Occipital lobe (tissue), 3 donors: ENCODE measurements at places on chromosomes 7 and 10.

GRCh38 chr10:61001731-61002122, 57.7 kb upstream of the RHOBTB1 start:
- DNase-seq, result no peak

DNA sequence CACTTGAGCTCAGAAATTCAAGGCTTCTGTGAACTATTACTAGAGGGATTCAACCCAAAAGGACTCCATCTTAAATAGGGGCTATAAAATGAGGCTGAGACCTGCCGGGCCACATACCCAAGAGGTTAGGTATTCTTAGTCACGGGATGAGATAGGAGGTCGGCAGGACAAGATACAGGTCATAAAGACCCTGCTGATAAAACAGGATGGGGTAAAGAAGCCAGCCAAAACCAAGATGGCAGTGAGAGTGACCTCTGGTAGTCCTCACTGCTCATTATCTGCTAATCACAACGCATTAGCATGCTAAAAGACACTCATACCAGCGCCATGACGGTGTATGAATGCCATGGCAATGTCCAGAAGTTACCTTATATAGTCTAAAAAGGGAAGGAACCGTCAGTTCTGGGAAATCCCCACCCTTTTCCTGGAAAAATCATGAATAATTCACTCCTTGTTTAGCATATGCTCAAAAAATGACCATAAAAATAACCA, 101.2 kb upstream of the TRIM24 start:
- DNase-seq, result no peak

GRCh38 chr7:129122751-129123509, 21.6 kb upstream of the TSPAN33 start:
- no peak for DNase-seq

GRCh38 chr10:33706191-33706590, 371.7 kb upstream of the NRP1 start:
- DNase-seq, result no peak

- no peak for DNase-seq
These were observed 847 bp upstream of the SCIN start for GRCh38 chr7:12569673-12570072.

DNA sequence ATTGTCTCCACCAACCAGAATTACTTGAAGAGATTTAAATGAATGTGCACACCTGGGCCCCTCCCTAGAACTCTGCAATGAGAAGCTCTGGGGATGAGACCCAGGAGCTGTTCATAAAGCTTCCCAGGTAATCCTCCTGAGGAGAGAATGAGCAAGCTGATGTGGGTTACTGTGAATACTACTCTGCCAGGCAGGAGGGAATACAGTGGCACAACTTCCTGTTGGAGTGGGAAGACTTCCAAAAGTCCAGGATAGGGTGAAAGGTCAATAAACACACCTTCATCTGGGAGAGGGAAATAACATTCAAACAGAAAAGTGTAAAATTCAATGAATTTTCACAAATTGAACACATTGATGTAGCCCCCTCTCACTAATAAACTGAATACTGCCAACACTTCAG, 351.4 kb downstream of the ABCA13 start:
- DNase-seq, result no peak

DNA sequence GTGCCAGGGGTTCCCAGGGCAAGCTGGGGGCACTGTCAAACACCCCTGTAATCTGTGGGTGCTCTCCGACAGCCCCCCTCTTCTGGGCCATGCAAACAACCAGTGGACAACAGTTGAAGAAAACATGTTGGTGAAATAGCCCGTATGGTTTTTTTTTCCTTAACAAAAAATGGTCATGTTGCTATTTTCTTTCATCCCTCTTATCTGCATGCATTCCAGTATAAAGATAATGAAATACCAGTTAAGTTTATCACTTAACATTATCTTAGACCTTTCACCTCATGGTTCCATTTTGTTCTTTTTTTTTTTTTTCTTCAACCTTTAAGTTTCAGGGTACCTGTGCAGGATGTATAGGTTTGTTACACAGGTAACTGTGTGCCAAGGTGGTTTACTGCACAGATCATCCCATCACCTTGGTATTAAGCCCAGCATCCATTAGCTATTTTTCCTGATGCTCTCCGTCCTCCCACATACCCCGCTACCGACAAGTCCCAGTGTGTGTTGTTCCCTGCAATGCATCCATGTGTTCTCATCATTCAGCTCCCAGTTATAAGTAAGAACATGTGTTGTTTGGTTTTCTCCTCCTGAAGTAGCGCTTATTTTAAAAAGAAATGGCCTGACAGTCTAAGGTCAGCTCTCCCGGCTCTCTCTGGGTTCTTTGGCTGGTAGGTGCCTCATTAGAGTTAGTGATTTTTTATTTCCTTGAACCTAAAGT, 110.1 kb downstream of the NRP1 start:
- no peak for DNase-seq

- DNase-seq, result no peak
These were observed 69.6 kb upstream of the CAPZA2 start for GRCh38 chr7:116792813-116793212.

GRCh38 chr10:13865758-13866491, 279.2 kb downstream of the PRPF18 start:
- DNase-seq, result no peak

DNA sequence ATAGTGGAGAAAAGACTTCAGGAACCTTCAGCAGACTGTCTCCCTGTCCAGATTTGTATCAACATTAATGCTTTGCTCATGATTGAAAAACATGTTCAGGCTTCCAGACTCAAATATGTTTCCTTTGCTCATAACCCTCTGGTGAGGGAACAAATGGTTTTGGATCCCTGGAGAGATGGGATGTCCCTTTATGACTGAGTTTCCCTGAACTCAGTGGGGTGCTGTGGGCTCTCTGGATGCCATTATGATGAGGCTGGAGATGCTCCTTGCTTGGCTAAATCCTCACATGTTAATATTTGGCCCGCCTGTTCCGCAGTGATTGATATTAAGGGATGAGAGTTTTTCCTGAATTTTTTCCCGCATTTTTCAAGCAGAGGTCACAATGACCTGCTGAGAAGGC, 749.4 kb downstream of the SUGCT start:
- DNase-seq, result no peak

DNA sequence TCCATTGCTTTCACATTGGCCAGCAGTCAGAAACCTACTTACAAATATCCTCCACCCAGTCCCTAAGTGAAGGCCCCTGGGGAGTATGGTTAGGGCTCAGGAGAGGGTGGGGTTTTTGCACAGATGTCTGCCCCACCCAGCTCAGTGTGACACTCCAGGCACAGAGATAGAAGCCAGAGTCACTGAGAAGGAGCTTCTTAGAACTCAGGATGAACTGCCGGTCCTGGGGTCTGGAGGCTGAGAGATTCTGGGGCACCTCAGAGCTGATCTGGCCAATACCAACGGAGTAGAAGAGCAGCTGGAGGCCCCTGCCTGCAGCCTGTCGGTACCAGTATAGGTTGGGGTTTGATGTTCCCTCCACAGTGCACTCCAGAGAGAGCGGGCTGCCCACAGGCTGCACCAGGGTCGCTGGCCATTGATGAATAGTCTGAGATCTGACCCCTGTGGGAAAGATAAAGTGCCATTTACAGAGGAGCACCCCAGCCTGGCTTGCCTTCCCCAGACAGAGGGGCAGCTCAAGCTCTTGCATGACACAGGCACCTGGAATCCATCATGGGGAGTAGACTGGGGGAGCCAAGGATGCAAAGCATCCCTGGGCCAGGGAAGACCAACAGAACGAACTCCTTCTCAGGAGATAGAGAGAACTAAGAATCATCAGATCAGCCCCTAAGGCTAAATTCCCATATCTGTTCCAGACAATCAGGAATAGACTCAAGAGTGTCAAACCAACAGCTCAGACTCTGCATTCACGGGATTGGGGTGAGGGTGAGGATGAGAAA, 41.9 kb downstream of the PRSS2 start:
- no peak for DNase-seq

DNA sequence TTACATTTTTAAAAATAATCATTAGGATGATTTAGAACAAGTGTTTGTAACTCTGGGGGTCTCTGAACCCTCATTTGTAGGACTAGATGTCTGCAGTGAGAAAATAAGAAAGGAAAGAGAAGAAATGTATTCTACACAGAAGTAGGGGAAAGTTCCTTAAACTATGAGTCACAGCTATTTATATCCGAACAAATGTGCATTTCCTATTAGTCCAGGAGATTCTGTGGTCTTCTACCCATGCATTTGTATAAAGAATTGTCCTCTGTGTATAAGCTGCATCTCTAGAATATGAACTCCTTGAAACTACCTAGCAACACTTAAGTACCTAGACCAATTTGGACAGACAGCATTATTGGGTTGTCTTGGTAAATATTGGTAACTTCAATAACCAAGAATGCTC, 15.9 kb upstream of the CD36 start:
- no peak for DNase-seq

DNA sequence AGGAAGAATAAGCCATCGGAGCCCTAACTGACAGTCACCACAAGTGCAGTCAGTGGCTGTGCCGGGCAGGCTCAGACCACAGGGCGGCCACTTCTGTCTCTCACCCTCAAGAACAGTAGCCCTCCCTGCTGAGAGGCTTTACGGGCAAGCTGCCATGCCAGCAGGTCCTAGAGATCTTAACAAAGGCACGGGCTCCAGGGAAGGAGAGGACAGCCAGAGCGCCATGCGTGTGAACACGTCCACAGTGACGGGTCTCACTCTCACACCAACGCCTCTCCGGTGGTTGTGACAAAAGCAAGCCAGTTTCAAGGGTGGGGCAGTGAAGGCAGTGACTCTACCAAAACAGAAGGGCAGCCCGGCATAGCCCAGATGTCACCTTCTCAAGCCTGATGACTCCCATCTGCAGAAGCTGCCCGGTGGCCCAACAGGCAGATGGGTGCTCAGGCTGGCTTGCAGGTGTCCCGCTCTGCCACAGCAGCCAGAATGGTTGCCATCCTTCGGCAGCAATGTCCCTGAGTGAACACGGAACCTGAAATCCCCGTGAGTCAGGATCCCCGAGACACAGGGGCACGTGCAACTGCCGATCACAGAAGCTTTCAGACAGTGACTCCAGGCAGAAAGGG, 102.0 kb downstream of the FAM53B start:
- no peak for DNase-seq

- DNase-seq, result no peak
These were observed 578.5 kb downstream of the SDK1 start for GRCh38 chr7:3879355-3880075.

- DNase-seq, result no peak
These were observed 16.8 kb upstream of the DLG5 start for GRCh38 chr10:77943121-77943901.

DNA sequence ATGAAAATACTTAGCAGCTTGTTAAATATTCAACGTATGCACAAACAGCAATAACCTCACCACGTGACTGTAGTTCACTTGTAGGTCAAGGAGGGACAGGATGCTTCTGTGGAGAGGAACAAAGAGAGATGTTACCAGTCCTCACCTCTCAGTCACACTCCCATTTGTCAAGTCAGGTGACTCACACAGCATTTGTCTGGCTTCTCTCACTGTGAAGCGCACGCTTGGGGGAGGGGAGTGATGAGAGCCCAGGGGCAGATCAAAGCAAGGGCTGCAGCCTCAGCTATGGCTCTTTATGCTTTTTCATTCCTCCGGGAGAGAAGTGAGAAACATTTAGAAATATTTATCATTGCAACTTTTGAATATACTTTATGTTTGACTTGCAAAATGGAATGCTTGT, 2.9 kb upstream of the RBM20 start:
- DNase-seq, result no peak

DNA sequence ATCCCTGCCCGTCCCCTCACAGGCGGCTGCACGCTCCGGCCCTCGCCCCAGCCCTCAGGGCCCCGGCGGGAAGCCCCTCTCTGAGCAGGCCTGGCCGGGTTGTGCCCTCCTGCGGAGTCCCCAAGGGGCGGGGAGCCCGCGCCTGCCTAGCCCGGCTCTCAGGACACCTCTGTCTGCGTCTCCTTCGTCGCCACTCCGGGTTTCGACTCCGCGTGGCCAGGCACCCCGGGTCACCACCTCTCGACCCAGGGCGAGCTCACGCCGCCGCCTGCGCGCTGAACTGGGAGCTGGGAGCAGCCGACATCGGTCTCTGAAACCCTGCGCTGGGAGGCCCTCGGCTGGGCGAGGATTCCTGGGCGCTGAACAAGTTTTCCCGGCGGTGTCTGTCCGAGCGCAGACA, 6.2 kb upstream of the OGDHL start:
- no peak for DNase-seq

DNA sequence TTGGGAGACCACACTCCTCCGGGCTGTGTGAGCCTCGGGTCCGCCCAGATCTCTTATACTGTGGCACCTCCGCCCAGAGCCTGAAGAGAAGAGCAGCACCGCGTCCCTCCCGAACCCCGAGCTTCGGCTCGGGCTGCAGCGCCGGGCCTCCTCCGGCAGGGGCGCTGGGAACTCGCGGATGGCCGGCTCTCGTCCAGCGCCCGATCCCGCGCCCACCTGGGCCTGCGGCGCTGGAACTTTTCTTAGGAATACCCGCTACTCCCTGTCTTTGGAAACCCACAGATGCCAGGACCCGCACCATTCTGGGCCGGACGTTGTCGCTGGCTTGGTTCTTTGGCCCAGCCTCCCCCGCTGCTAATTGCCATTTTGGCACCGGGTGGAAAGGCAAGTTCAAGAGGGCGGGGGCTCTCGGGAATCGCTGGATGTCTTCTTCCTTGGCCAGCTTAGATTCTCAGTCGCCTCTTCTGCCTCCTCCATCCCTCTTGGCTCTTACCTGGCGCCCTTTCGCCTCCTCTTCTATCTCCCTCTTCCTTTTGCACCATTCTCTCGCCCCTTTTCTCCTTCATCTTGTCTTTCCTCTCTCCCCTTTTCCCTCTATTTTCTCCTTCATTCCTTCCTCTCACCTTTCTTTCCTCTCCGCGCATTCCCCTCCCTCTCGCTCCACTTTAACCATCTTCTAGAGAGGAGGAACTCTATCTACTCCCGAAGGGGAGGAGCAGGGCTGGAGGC, 2.1 kb upstream of the SORCS3 start:
- no peak for DNase-seq

DNA sequence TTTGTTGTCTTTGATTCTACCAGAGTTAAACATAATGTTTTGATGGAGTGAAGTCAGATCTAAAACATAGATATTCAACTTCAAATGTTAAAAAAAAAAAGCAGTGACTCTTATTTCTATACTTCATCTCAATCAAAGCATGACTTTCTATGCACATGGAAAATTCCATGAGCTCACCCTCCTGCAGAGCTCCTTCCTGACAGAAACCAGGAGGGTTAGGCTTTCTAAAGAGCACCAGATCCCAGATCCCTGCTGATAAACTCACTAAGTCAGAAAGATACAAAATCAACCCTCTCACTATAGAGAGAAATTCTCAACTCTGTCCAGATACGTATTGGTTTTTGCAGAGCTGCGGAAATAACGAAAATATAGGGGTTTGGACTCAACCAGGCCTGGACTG, 122.6 kb downstream of the FAM107B start:
- DNase-seq, result no peak

DNA sequence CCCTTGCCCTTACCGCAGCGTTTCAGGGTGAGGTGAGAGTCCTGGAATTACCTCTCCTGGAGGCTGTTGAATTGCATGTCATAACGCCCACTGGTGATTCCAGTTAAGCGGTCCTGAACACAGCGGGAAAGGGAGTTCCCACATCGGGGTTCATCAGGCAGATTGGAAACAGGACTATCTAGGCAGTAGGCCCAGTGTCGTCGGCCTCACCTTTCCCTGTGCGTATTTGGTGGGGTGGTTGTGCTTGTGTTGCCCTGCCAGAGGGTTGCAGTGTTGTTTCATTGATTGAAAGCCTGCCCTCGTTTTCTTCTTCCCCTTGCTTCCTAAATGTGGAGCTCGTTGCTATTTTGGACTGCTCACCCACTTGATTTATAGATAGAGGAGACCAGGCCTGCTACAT, 10.6 kb upstream of the SUN1 start:
- DNase-seq, result no peak
